NCI-H446 treated with DMSO at 0.1 percent for 48 hours (cell line): ENCODE measurements at places on chromosomes 6 and 20.

DNA sequence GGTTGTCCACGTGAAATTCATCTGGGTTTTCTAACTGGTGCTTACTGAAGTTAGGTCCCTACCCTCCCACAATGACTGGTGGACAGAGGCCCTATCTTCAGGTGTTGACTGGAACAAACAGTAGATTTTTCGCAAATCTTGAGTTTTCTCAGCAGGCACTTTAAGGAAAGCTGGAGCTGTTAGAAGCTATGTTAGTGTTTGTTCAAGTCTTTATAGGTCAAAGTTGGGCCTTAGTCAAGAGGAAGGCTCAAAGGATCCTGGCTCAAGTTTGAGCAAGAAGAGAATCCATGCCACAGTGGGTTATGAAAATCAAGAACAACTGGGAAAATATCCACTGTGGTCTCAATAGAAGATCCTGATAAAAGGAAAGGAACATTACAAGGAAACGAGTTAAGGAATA is 48.5 kb upstream of the ELOVL5 start:
- no peak for DNase-seq

- DNase-seq, result no peak
Observed at GRCh38 chr6:45732731-45733130, 282.9 kb downstream of the CLIC5 start.

GRCh38 chr6:28357036-28357435 is 7.3 kb downstream of the ZKSCAN3 start:
- DNase-seq, result no peak

DNA sequence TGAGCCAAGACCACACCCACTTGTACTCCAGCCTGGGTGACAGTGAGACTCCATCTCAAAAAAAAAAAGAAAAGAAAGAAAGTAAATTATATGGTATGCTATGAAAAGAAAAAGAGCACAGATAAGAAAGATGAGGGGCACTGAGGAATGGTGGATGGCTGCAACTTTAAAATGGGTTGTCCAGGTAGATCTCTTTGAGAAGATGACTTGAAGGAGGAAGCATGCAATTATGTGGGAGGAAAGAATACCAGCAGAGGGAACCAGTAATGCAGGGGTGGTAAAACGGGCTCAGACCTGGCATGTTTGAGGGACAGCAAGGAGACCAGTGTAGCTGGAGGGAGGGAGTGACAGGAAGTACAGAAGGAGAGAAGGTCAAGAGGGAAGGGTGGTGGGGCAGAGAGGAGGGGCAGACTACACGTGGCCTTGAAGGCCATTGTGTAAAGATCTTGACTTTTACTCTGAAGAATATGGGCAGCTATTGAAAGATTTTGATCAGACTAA is 22.3 kb downstream of the LINC00237 start:
- DNase-seq, result no peak

GRCh38 chr6:148566664-148567350 is 180.0 kb upstream of the UST start:
- DNase-seq, result no peak

DNA sequence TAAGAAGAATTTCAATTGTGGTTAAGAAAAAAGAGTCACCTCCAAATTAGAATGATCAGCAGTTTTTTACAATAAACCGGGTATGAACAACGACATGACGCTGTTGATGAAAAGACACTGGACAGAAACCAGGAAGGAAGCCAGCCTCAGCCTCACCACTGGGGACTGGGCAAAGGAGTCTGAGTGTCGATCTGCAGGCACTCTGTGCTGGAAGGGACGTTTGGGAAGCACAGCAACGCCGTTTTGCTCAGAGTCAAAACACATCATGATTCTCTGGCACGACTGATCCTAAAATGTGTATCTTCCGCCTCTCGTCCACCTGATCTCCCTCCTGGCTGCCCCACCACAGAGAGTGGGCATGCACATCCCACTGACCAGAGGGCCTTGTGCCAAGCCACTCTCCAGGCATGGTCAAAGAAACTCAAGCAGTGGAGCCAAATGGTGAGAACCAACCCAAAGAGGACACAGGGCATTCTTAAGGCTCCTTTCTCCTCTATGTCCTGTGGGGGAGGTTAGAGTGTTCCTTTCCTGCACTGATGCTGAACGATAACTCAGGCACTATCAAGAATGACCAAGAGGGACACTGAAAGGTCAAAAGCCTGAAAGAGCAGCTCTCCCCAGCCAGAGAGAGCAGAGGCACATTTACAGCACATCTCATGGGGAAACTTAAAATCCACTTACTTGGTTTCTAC is 68.8 kb downstream of the AGPAT4 start:
- no peak for DNase-seq

DNA sequence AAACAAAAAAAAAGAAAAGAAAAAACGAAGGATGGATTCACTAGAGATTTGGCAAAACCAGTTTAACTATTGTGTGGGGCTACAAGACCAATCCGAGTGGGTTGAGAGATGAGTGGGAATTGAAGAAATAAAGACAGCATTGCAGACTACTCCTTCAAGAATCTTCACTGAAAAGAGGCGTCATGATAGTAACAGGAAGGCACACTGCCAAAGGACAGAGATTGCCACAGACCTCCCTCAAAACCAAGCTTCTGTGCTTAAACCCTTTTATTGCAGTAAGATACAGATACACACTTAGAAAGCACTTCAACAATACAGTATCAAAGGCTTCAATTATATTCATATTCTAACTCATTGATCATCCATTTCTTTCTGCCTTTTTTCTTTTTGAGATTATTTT is 103.9 kb downstream of the IPCEF1 start:
- no peak for DNase-seq

GRCh38 chr6:24545691-24546090 is 50.9 kb downstream of the ALDH5A1 start:
- DNase-seq, result no peak

DNA sequence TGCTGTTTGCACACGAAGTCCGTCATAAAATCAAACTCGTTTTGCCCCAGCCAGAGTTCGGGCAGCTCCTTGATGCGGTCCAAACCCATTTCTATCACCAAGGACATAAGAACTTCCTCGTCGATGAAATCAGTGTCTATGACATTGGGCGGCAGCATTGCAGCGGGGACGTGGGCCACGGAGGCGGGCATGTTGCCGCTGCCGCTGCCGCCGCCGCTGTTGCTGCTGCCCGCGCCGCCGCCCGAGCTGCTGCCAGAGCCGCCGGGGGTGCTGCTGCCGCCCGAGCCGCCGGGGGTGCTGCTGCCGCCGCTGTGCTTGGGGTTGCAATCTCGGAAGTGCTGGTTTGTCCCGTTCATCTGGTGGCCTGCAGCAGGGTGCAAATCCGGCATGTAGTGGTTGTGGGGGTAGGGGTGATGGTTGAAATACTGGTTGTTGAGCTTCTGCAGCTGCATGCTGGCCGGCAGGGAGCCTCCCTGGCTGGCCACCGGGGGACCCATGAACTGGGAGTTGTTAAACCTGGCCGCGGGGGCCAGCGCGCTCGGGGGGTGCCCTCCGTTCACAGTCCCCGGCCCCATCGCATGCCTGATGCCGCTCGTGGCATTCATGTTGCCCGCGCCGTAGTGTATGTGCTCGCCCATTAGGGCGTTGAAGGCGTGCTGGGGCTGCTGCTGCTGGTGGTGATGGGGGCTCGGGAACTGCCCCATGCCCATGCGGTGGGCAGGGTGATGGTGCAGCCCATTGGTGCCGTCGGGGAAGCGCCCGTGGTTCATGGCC is 1.1 kb downstream of the CITED2 start:
- DNase-seq, result peak; percentile 50
